NCI-H510A (cell line): ENCODE measurements at places on chromosomes 7 and 10.

GRCh38 chr10:68301790-68302502 is 29.9 kb upstream of the HNRNPH3 start:
- DNase-seq = no peak

DNA sequence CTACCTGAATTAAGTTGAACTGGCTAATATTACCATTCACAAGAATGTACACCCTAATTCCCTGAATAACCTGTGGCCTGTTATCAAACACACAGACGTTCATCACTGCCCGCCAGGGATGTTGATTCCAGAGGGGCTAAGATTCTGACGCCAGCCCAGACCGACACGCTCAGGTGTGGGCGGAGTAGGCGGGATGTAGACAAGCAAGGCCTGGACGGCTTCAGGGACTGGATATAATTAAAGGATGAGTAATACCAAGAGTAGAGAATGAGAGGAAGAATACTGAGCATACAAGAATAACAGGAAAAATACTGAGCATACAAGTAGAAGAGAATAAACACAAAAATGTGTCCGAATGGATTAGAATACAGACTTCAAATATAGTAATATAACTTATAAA is 29.0 kb downstream of the CUBN start:
- no peak for DNase-seq

DNA sequence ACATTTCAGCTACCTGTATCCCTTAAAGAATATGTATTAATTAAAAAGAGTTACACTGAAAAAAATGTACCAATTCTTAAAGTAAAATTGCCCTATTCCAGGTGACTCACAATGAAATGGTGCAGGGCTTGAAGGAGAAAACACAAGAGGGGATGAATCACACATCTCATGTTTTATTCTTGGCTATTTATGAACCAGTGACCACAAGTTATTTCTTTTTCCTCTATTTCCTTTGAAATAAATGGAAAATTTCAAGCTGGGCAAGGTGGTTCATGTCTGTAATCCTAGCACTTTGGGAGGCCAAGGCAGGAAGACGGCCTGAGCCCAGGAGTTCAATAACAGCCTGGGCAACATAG is 106.8 kb downstream of the UBE2H start:
- DNase-seq = no peak

DNA sequence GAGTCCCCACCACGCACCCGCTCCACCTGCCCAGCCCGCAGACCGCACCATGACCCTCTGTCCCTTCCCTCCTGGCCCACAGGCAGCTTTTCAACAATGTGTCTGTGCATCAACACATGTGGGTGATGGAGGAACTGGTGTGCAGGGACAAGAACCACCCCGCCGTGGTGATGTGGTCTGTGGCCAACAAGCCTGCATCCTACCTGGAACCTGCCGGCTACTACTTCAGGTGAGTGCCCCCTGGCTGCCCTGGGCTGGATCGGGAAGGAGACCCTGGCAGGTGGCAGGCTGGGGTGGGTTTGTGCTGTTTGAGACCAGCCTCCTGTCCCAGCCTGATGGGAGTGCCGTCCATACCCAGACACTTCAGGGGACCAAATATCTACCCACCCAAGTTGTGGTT is 69.6 kb downstream of the ZNF727 start:
- DNase-seq = no peak

DNA sequence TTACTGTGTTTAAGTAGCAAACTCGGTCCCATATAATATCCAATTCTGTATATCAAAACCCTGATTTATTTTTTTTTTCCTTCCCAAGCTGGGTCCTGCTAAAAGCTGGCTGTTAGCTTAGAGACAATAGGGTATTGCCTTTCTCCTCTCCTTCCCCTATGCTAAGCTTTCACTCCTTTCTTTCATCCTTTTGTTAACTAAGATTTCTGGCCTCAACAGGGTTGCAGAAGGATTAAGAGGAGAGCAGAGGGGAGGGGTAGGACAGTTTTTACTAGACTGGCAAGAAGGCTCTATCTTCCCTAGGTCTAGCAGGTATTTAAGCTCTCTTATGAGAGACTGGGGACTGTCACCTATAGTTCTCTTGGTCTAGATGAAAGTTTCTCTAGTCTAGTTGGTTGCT is 229.2 kb downstream of the KCND2 start:
- DNase-seq = no peak

- DNase-seq = no peak
Measured at GRCh38 chr7:128361411-128362379, at the start of gene PRRT4. Gene PRRT4, minus strand, starts transcription at chr7:128361690.

GRCh38 chr7:76430836-76431235 is 6.1 kb downstream of the ZP3 start:
- DNase-seq = no peak

- DNase-seq = no peak
Measured at GRCh38 chr7:8921807-8922206, 488.4 kb downstream of the NXPH1 start.

- no peak for DNase-seq
Measured at GRCh38 chr7:155533120-155533826, 13.1 kb downstream of the CNPY1 start.

DNA sequence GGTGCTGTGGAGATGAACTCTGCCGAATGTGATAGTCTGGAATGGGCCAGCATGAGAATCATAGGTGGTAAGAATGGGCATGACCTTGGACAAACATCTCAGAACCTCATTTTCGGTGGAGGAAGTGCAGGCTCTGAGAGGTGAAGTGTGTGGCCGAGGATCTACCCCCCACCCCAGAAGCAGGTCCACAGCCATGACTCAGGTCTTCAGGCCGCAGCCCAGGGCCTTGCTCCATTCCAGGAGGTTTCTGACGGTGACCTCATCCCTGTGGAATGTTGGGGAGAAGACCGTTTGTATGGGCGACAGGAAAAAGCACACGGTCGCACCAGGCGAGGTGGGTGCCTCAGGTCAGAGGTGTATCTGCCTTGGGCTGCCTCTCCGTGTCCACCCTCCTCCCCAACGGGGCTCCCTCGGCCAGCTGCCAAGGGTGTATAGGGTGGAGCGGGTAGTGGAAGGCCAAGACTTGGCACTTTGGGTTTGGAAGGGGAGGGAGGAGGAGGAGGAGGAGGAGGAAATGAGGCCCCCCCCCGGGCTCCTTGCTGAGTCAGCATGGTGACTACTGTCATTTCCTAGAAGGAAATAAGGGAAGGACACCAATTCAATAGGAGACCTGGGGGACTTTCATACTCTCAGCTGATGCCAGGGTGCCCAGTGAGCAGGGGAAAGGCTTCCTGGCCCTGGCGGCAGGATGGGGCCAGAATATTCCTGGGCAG is 168.0 kb upstream of the RHEB start:
- DNase-seq = no peak

GRCh38 chr7:41731493-41732435 is 28.9 kb upstream of the INHBA start:
- DNase-seq = no peak

- DNase-seq = no peak
Measured at GRCh38 chr10:96524741-96525140, 11.0 kb upstream of the TLL2 start.

DNA sequence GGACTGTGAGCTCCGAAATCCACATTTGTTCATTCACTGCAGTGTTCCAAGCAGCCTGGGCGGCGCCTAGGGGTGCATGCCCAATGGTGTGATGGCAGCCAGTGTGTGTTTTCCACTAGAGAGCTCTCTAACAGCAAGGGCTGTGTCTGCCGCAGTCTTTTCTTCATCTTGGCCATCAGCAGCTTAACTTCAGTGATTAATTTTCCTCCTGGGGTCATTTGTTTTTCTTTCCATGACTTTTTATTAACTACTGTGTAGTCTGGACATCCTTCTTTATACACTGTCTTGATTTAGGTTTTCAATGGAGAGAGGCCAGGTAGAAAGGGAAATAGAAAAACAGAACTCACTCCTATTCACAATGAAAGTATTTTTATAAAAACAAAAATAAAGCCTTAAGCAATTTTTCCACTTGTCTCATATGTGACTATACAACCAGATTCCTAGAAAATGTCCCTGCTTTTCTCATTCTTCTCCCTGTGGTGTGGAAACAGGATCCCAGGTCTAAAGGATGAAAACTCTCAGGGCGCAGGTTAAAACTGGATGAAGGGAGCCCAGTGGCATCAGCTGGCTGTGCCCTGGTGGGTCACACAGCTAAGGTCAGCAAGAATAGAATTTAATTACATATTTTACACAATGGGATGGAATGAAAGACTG is 176.8 kb downstream of the PKD1L1 start:
- DNase-seq = no peak

GRCh38 chr7:65004575-65004974 is 1.9 kb downstream of the ERV3-1 start:
- DNase-seq = no peak

DNA sequence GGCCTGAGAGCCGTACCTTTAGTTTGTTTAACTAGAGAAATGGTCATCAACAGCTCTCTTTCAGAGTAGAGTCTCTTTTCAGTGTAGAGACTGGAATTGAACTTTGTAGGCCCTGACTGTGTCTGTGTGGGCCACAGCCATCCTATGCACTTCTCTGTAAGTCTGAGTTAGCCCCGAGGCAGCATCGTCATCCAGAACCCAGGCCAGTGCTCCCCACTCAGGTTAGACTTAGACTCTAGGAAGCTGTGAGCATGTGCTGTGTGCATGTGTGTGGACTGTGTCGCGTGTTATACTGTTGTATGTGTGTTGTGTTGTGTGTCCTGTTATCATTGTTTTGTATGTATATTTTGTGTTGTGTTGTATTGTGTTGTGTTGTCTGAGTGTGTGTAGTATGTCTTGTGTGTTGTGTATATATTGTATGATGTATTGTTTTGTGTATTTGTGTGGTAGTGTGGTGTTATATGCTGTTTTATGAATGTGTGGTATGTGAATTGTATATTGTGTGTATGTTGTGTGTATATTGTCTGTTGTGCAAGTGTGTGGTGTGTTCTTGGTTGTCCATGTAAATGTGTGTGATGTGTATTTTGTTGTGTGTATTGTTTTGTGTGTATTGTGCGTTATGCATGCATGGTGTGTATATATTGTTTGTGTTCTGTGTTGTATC is 18.1 kb upstream of the NCAPG2 start:
- DNase-seq = no peak

- DNase-seq = no peak
Measured at GRCh38 chr10:112369495-112370423, 4.2 kb upstream of the ACSL5 start.

- no peak for DNase-seq
Measured at GRCh38 chr10:31581741-31582323, 262.8 kb downstream of the ZEB1 start.

DNA sequence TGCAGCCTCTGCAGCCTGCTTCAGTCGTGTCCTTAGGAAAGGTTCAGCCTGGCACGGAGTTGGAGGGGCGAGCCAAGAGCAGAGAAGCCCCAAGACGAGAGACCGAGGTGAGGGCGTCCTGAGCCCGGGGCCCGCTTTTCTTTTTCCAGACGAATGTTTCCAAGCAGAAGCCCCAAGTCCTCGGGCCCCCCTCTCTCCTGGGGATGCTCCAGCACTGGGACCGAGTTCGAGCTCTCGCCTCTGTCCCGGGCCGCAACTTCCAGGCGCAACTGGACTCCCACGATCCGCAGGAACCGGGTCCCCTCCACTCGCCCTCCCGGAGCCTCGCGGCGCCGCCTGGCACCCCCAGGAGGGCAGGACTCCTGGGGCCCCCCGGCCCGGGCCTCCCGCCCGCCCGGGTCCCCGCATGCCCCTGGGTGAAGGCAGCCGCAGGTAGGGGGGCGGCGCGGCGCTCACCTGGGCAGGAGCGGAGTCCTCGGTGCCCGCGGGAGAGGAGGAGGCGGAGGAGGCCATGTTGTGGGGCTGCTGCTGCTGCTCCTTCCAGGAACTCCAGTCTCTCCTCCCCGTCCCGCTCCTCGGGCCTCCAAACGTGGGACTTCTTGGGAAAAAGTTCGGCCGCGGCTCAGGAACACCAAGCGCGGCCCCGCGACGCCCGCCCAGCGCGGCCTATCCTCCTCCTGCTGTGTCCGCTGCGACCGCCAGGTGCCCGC is 45.3 kb upstream of the CDK1 start:
- no peak for DNase-seq

GRCh38 chr10:8325024-8325980 is 270.8 kb downstream of the GATA3 start:
- DNase-seq = no peak

DNA sequence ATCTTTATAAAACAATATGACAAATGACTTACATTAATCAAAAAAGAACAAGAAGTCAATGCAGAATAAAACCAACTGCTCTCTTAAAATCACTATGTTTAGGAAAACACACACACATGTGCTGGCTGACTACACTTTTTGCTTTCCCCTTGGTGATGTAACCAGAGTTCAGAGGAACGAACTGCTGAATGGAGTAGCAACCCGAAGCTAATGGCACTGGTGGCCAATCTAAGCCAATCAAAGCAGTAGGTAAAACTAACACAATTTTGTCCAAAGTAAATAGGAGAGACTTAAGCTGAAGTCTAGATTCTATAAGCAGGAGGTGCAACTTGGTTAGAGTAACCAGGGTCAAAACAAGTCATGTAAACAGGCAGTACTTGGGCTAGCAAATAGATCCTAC is 33.2 kb upstream of the CUBN start:
- no peak for DNase-seq

DNA sequence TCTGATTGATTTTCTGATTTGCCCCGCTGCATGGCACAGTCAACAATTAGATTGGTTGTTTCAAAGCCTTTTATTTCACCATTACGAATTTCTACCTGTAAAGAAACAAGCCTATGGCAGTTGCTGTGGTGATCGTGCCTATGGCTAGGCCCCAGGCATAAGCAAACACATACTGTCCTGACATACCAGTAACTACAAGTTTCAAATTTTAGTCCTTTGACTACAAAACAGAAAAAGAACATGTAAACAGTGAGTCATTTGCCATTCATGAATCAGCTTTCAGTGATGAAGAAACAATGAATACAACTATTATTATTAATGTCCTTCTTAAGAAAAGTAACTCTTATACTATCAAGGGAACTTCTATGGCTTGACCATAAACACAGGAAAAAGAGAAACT is 168.0 kb upstream of the LRRN3 start:
- no peak for DNase-seq

- DNase-seq = no peak
Measured at GRCh38 chr10:48512861-48513260, 92.0 kb downstream of the ARHGAP22 start.

GRCh38 chr7:129134356-129134987 is 10.0 kb upstream of the TSPAN33 start:
- no peak for DNase-seq

- DNase-seq = no peak
Measured at GRCh38 chr7:4233621-4234497, 448.2 kb upstream of the FOXK1 start.

DNA sequence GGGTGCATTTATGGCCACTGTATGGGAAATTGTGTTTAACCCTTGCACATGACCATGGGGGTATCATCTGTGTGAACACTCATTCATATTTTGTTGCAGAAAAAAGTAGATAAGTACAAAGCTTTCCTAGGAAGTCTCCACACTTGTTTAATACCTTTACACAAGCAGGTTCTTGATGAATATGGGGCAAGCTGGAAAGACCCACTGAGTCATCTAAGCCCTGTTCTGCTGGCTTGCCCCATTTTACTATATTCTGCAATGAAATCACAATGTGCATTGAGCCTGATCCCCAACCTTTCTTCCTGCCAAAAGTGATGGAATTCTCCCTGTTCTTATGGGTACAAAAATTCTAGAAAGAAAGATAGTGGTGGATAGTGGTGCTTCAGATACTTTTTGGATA is 99.8 kb downstream of the CCDC71L start:
- no peak for DNase-seq

- DNase-seq = no peak
Measured at GRCh38 chr10:92420546-92421275, 129.7 kb downstream of the MARCHF5 start.
